Right lung (tissue), 10 donors: ENCODE measurements at places on chromosomes 3 and 15.

DNA sequence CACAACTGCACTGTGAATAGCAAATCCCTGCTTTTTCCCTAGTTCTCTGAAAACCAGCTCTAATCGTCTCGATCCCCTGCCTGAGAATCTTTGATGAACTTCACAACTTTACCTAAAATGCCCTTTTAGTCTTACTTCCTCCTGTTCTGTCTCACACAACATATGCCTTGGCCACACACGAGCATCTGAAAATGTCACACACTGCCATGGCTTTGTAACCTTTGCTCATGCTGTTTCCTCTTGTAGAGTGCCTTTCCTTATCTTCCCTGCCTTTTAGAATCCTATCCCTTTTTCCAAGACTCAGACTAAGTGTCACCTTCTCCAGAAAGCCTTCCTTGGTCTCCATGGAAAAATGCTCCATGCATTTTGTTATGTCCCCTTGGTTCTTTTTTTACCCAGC lies 71.4 kb upstream of the HACD2 start:
- no peak for DNase-seq

- DNase-seq: no peak
These were observed 63.1 kb upstream of the NPHP3 start for GRCh38 chr3:132785292-132785691.

DNA sequence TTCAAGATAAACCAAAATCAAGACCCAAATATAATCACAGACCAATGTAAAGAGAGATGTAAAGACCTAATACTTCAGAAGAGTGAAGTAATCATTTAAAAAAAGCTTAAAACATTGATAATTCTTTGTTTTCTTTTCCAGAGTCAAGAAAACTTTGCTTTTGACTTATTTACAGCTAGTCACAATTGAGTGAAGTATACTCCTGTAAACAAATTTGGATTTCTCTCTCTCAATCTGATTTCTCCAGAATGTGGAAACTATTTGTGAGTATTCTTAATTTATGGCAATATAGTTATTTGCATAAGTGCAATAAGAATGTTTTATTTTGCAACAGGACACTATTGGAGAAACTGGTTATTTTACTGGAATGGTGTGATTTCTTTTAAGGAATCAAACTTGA lies 43.7 kb upstream of the ZBTB20 start:
- no peak for DNase-seq

DNA sequence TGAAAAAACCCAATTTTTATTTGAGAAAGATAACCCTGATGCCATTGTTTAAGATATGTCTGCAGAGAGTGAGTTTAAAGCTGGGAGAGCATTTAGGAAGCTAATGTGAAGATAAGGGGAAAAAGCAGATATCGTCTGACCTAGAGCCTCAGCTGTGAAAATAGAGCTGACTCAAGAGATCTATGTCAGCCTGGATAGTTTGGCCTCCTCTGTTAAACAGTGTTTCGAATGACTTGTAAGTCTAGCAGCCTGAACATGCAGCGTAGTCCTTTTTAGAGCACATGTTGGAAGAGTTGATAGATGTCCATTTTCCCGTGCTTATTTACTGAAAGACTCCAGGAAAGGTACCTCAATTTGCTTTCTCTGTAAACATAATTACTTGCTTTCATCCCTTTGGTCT lies 48.1 kb downstream of the ALCAM start:
- DNase-seq: no peak

DNA sequence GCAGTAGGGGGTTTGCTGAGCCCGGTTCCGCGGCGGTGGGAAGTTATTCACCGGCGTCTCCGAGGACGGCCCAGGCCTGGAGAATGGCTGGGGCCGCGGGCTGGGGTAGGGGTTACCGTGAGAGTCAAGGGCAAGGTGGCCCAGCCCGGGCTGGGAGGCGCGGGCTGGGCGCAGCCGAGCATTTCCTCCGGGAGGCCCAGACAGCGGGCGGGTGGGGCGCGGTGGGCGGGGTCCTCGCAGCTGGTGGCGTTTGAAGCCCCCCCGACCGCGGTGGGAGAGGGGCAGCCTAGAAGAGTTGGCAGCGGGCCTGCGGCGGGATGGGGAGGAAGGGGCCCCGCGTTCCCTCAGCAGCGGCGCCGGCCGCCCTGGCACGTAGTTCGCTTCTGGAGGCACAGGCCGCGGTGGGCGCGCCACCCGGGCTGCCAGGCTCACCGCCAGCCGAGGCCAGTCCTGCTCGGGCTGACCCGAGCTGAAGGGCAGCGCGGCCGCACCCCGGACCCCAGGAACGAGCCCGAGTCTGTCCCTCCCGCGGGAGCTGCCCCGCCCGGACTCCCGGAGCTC lies 960 bp upstream of the KLF13 start:
- peak; percentile 86 for DNase-seq

DNA sequence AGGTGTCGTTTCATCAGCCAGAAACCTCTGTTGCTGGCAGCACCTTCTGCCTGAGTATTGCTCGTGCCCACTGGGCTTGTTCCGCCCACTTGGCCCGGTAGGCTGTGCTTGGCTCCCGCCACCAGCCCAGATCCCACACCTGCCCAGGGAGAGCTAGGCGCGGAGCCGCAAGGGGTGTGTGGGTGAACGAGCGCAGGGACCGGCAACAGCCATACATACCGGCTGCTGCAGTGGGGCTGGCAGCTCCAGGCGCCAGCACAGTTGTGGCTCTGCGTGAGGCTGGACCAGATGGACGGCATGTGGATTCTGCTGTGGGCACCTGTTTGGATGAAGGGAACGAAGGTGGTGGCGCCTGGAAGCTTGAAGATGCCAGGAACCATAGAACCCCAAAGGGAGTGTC lies 331.5 kb upstream of the MCTP2 start:
- DNase-seq: no peak

DNA sequence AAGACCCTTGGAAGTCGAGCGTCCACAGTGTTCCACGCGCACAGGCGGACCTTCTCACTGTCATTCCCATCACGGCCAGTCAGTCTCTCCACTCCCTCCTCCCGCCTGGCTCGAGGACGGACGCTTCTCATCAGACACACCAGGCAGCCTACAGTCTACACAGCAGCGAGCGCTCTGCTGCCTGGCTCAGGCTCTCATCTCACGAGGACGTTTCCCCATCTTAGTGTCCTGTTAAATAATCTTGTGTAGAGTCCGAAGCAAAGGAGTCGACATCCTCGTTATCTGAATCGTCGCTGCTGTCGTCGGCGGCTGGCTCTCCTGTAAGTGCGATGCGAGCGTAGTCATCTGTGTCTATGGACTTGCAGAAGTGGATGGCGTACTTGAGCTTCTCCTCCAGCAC lies 12.4 kb upstream of the OCA2 start:
- no peak for DNase-seq

GRCh38 chr3:62161371-62161770 lies 212.0 kb downstream of the FEZF2 start:
- DNase-seq: no peak

- DNase-seq: no peak
These were observed 1102.7 kb downstream of the ROBO1 start for GRCh38 chr3:78665101-78665500.

DNA sequence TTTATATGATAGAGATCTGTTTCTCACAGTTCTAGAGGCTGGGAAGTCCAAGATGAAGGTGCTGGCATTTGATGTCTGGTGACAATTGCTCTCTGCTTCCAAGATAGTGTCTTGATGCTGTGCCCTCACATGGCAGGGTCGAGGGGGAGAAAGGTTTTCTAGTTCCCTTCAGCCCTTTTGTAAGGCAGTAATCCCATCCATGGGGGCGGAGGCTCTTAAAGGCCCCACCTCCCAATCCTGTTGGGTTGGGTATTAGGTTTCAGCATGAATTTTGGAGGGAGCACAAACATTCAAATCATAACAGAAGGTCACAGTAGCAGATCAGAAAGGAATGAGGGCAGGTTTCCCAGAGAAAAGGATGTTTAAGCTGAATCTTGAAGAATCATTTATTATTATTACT lies 601.7 kb upstream of the ZNF717 start:
- DNase-seq: no peak

- DNase-seq: no peak
These were observed 495.8 kb downstream of the PDCD6IP start for GRCh38 chr3:34294240-34294639.

- no peak for DNase-seq
These were observed 8.4 kb upstream of the NMB start for GRCh38 chr15:84666373-84666772.

DNA sequence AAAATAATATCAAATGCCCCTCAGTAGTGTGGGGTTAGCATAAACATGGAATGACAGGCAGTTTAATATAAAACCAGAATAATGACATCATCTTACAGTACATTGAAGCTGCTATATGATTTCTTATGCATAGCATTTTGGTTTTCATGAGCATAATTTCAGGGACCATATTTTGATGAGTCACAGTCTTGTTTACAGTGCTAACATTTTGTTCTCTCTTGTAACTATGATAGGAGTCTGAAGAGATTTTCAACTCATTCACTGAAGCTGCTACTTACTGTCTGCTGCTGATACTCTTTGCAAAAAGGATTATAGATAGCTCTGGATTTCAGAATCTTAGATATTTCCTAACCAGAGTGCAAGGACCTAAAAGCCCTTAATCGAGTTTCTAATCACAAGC lies 92.6 kb upstream of the CCDC54 start:
- no peak for DNase-seq

DNA sequence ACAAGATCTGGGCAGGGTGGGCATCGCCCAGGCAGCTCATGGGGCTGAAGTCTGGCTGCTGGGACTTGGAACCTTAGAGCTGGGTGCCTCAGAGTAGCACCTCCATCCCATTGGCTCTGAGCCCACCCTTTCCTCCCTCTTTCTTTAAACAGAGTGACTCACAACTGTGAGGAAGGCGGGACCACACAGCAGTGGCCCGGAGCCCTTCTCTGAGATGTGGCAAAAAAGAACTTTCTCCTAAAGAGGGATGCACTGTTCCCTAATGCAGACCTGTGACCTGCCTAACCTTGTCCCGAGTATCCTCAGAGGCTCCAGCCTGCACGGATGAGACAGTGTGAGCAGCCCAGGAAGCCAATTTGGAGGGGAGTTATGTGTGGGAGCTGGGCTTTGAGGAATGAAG lies 23.6 kb downstream of the PRR20G start:
- DNase-seq: no peak

GRCh38 chr3:97265237-97266005 lies 451.0 kb downstream of the EPHA6 start:
- no peak for DNase-seq

- DNase-seq: no peak
These were observed 1074.6 kb downstream of the FHIT start for GRCh38 chr3:60176614-60177013.

DNA sequence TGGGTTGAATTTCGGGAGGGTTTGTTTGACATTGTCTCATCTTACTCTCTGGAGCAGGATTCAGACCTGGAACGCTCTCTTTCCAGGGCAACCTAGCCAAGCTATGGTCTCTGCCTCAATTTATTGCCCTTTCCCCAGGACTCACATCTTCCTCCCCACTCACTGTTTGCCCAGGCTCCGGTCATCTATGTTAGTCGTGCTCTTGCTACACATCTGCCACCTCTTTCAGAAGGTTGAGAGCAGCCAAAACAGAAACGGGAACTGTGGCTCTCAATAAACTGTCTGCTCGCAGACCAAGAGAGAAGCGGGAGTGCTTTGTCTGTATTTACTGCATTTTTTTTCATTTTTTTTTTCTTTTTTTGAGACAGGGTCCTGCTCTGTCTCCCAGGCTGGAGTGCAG lies 81.6 kb downstream of the ST6GAL1 start:
- DNase-seq: no peak

GRCh38 chr15:99564221-99565048 lies 1.3 kb upstream of the MEF2A start:
- no peak for DNase-seq

DNA sequence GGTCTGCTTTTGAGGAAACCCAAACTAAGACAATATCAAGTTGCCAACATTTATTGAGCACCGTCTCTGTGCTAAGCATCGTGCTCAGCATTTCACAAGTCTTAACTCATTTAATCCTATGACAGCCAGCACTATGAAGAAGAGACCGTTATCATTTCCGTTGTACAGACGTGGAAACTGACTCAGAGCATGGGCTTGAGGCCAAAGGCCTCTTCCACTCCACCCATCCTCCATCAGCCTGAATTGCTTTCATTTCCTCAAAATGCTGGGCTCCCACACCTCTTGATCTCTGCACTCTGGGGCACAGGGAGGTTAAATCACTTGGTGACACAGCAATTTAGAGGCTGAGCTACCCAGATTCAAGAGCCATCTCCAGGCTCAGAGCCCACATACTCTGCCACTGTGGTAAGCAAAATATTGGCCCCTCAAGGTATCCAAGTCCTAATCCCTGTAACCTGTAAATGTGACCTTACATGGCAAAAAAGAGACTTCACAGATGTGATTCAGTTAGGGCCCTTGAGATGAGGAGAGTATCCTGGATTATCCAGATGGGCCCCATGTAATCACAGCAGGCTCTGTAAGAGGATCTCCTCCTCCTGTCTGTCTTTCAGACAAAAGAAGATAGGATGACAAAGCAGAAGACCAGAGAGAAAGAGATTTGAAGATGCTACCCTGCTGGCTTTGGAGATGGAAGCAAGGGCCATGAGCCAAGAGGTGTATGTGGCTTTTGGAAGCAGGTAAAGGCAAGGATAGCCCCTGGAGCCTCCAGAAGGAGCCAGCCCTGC lies 24.3 kb upstream of the FLNB start:
- DNase-seq: no peak

DNA sequence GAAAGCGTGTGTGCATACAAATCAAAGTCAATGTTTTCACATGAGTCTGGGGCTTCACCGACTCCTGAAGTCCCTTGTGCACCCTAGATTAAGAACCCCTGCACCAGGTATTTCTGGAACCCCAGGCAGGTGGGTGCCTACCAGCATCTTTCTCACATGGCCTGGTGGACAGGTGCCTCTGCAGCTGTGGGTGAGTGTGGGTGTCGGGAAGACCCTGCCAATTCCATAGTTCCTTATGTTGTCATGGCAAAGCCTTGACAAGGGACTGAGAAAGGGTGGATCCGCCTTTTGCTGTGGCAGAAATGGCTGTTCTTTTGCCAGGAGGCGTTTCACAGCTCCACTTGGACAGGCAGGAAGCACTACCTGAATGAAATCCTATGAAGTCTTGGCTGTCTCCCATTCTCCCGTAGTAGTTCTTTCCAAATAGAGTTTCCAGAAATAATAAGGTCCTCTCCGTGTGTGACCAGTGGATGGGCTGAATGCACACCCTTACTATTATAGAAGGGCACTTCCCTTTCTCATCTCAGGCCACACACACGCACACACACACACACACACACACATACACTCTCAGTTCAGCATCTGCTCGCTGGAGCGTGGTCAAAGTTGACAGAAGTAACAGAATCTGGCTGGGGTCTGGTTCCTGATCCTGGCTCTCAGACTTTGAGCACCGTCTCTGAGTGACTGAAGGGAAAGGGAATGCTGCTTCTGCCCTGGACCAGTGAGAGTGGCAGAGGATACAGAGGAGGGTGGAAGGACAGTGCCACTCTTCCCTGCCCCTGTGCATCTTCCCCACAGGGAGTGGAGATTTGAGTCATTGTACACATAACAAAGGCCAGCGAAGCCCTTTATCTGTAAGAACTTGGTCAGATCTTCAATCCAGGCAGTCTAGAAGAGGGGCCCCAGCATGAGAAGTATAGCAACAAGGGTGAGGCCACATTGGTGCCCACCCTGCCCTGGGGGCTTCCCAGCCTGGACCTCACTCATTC lies 38.7 kb downstream of the PDIA5 start:
- DNase-seq: no peak
